Osteocyte (in vitro differentiated cells): ENCODE measurements at places on chromosomes 1 and 21. TPM values are rescaled to one million over a fixed set of nuclear protein-coding genes. Genes with fewer than 3 reads are reported as not detected.

LENEP gene
- not detected in 2 replicates for total RNA-seq

DNA sequence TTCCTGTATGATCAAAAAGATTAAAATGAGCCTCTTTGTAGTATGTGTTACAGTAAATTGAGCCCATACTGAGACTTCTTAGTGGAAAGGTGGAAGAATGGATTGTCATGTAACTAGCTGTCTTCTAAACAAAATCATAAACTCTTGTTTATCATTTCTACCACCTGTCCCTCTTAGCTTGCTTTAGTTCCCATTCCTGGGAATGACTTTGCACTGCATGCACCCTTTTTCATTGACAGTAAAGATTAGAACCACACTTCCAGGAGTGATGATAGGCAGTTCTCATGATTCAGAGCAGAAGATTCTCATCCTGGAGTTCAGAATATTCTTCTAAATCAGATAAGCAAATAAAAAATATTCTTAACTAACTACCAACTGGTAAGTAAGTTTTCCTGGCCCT is 28.0 kb downstream of the DENND2D start:
- H3K4me1 ChIP-seq: peaks cover 6% of the 10 kb centered on the region
- no peaks in the 10 kb centered on the region for H3K27me3 ChIP-seq
- H3K36me3 ChIP-seq: peaks cover 44% of the 10 kb centered on the region
- no peak overlapping the region for H3K4me3 ChIP-seq

DNA sequence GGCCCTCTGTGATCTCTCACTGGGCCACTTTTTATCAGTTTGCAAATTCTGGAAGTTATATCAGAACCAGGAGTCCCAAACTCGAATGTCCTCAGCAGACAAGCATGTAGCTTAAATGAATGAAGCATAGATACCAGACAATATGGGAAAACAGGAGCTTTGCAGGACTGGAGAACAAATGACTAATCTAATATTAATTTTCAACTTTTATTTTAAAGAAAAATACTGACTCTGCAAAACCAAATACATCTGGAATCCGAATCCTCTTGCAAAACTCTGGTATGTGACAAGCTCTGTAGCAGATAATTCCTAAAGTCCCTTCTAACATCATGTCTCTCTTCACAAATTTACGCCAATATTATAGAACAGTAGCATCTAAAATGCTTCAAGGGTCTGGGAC is 427.4 kb downstream of the TTLL7 start:
- peaks cover 5% of the 10 kb centered on the region for H3K27me3 ChIP-seq
- H3K36me3 ChIP-seq: no peaks in the 10 kb centered on the region
- H3K4me1 ChIP-seq: peaks cover 10% of the 10 kb centered on the region
- no peak for DNase-seq
- H3K4me3 ChIP-seq: no peak overlapping the region

- H3K36me3 ChIP-seq: no peaks in the 10 kb centered on the region
- no peak overlapping the region for H3K4me3 ChIP-seq
- peaks cover 11% of the 10 kb centered on the region for H3K27me3 ChIP-seq
- H3K27ac ChIP-seq: no peak overlapping the region
- DNase-seq: no peak
Measured at GRCh38 chr1:11563560-11564069, 84.7 kb downstream of the DISP3 start.

- H3K27ac ChIP-seq: no peak overlapping the region
- no peaks in the 10 kb centered on the region for H3K36me3 ChIP-seq
- H3K27me3 ChIP-seq: no peaks in the 10 kb centered on the region
- H3K4me3 ChIP-seq: no peak overlapping the region
- no peak for DNase-seq
- H3K4me1 ChIP-seq: peaks cover 19% of the 10 kb centered on the region
Measured at GRCh38 chr1:198701250-198701649, 62.4 kb downstream of the PTPRC start.

STIL gene
- total RNA-seq: 4.7 and 5.6 TPM in 2 replicates

DNA sequence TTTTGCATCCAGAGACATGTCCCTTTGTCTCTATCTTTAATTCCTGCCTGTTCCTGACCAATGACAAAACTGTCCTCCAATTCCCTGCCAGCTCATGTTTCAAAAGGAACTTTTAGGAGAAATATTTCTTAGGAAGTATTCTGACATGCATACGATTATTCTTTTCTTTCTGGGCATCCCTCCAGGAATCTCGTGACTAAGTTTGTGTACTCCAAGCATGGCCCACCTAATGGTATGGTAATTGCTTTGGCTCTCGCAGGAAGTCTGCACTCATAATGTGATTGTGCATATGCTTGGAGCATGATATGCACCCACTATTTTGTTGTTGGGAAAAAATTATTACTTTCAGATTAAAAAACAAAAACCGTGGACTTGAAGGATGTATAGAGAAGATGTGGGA is 256.4 kb downstream of the PRDM2 start:
- no peak overlapping the region for H3K27ac ChIP-seq
- no peak for DNase-seq
- H3K27me3 ChIP-seq: no peaks in the 10 kb centered on the region
- H3K36me3 ChIP-seq: no peaks in the 10 kb centered on the region
